ENCODE measurements at places on chromosomes 3 and 15.

DNA sequence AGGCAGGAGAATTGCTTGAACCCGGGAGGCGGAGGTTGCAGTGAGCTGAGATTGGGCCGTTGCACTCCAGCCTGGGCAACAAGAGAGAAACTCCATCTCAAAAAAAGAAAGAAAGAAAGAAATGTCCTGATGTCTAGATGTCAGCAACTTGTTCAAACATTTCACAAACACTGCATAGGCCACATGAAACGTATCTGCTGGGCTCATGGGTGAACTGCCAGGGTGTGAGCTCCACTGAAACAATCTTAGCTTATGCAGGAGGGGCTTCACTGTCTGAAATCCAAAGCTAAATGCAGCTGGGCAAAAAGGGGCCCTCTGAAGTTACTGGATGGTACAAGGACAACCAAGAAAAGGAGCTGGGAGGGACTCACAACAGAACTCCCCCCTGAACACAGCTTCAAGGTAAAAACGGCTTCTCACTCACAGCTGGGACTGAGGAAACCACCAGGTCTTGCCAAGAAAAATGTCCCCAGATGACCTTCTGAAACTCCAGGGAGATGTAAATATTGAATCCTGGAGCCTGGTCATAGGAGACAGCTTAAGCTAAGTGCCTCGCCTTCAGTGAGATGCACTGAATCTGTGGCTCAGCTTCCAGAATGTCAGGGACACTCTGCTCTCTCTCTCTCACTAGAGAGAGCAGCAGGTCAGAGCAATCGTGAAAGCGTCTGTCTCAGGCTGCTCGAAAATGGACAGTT is 31.9 kb downstream of the SEC61A1 start:
- DNase-seq, result no peak

- no peak for DNase-seq
These were observed 491.6 kb upstream of the TPRG1 start for GRCh38 chr3:188680189-188680588.

DNA sequence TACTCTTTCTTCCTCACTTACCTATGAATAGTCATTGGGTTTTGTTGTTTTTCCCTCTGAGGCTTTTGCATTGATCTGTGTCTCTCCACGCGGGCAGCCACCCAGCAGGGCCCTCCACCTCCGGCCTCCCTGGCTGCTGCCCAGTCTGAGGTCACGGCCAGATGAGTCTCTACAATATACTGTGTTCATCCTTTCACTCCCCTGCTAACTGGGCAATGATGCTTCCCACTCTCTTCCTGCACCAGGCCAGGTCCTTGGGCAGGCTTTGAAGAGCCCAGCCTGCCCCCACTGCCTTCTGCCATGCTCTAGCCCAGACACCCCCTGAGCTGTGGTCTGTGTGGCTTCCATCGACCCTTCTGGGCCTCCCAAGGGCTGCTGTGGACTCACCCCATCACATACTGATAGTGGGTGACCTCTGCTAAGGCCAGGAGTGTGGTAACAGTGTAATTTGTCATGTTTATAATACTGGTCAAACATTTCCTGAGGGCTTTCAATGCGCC is 18.0 kb downstream of the PDIA5 start:
- DNase-seq, result no peak

- DNase-seq, result no peak
These were observed 101.4 kb downstream of the FNDC3B start for GRCh38 chr3:172140499-172141391.

GRCh38 chr3:47019201-47019600 is 39.7 kb downstream of the NBEAL2 start:
- DNase-seq, result no peak

GRCh38 chr3:54983266-54984099 is 55.6 kb upstream of the LRTM1 start:
- no peak for DNase-seq

- DNase-seq, result peak; percentile 52
These were observed 13.1 kb downstream of the GABRR3 start for GRCh38 chr3:98021830-98022560.

DNA sequence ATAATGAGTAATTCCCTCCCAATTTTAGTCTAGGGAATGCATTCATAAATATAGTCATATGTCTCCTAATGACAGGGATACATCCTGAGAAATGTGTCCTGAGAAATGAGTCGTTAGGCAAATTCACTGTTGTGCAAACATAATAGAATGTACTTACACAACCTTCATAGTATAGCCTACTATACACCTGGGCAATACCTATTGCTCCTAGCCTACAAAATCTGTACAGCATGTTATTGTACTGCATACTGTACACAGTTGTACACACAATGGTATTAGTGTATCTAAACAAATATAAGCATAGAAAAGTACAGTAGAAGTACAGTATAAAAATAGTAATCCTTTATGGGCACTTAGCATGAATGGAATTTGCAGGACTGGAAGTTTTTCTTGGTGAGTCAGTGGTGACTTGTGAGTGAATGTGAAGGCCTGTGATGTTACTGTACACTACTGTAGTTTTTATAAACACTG is 6.6 kb downstream of the DTWD1 start:
- no peak for DNase-seq

Data from NCI-H1105 treated with DMSO at 0.1 percent for 48 hours (cell line).